Endothelial cell (in vitro differentiated cells): ENCODE measurements at places on chromosomes 6 and 20. TPM values are rescaled to one million over a fixed set of nuclear protein-coding genes. Genes with fewer than 3 reads are reported as not detected.
A peak's percentile ranks its signal among the peaks of the same experiment; 100 is the strongest.

GRCh38 chr6:121550491-121551010 lies 115.1 kb downstream of the GJA1 start:
- no peak for DNase-seq

- DNase-seq = no peak
Observed at GRCh38 chr6:38337819-38338465, 301.8 kb downstream of the BTBD9 start.

Gene TBP
- total RNA-seq = 17.1 TPM

DNA sequence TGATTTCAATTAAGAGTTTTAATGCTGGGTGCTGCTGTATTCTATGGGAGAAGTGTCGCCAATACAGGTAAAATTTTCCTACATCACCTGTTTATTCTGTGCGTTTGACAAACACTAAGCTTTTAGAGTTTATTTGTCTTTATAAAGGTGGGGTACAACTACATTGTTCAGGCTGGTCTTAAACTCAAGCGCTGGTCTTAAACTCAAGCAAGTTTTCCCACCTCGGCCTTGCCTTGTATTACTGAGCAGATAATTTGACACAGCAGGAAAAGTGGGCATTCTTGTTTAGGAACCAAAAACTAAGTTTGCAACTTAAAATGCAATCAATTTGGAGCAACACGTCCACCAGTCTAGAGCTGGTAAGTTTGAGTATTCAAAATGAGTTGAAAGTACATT lies 112.9 kb upstream of the BTN3A2 start:
- DNase-seq = no peak

GRCh38 chr6:1766654-1767053 lies 156.9 kb downstream of the FOXC1 start:
- DNase-seq = no peak

Gene TBXT
- 44.8 TPM for total RNA-seq

GRCh38 chr6:160974304-160974771 lies 17.2 kb upstream of the MAP3K4 start:
- no peak for DNase-seq

Gene C2
- 0.82 TPM for total RNA-seq

Gene TRIM38
- total RNA-seq = 3.8 TPM

DNA sequence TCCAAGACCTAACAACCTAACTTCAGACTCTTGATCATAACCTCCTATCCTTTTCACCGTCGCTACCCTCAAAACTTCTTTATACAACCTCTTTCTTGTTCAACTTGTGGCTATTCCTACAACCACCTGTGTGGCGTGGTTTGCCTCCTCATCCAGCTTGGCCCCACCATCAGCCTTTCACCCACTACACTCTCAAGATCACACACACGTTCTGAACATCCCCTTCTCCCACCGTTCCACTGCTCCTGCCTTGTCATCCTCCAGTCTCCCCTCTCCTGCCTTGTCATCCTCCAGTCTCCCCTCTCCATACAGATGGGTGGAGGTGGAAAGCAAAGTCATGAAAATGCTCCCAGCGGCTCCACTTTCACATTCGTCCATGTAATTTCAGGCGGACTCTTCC lies 14.0 kb downstream of the MAK start:
- DNase-seq = no peak

DNA sequence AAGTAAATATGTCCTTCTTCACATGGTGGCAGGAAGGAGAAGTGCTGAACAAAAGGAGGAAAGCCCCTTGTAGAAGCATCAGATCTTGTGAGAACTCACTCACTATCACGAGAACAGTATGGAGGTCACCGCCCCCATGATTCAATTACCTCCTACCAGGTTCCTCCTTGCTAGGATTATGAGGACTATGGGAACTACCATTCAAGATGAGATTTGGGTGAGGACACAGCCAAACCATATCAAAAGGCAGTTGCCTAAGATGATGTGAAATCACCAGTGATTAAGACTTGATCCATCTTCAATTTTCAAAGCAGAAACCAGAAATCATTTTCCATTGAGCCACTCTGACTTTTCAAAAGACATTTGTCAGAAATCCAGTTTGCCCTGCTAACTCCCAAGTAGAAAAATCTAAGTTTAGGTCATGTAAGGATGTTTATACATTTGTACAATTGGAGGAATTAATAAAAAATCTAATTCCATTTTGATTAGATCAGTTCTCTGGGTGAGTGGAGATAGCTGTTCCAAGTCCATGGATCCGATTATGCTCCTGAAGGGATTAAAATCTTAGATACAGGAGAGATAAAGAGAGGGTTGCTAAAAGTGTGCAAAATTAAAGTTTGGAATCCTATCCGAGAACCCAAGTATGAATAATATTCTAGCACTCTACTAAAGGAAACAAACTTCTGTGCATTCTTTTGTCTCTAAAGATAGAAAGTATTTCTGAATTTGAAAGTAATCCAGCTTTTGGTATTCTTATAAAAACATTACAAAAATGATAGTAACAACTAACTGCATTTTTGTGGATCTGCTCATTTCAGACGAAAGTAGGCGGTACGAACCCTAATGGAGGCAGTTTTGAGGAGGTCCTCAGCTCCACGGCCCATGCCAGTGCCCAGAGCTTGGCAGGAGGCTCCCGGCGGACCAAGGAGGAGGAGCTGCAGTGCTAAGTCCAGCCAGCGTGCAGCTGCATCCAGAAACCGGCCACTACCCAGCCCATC lies 39.5 kb downstream of the HDDC2 start:
- no peak for DNase-seq

Gene CDSN
- not detected for total RNA-seq

DNA sequence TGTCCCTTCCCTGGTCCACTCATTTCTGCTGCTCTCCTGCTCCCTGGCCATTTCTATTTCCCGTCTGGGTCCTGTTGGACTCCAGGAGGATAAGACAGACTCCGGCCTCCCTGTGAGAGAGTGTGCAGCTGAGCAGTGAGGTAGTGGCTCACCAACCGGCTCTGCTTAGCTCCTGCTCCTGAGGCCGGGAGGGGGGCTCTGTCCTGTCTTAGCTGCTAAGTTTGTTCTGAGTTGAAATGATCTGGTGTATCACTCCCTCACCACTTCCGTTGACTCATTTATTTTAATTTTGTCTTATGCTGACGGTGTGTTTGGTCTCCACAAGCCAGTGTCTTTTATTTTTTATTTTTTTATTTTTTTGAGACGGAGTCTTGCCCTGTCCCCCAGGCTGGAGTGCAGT lies 148.5 kb upstream of the PDE10A start:
- no peak for DNase-seq

DNA sequence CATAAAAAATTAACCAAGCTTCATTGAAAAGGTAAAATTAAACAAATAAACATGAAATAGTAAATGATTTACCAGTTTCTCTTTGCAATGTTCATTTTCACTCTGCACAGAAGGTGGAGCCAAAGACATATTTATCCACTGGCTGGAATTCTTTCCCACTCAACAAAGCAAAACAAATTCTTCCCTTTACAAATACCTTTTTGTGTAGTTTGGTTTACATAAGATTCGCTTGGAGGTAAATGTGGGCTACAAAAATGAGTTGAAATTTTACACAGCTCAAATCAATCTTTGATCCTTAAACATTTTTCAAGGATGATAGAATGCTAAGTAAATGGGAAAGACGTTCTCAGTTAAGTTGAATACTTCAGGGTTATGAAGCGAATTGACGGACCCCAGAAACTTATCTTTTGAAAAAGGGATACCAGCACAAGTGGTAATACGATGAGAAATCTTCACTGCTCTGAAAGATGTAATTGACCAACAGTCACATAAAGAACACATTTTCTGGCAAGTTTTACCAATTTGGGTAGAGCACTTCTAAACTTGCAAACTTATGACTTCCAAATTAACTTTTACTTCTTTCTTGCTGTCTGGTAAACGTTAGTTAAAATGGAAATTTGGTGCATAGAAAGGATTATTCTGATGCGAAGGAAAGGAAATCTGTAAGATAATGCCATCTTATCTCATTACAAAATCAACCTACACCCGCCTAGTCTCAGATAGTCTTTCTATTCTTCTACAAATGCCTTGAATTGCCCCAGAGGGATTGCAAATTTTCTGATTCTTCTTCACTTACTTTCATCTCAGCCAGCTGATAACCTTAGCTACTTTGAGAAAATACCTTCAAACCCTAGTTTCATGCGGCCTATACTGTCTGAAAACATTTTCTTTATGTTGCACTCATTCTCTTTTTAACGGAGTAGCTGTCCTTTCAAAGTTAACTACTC lies 4.7 kb upstream of the GJA1 start:
- DNase-seq = no peak

- DNase-seq = no peak
Observed at GRCh38 chr6:127201321-127201720, 65.3 kb upstream of the RNF146 start.

GRCh38 chr20:43564993-43565757 lies 6.3 kb downstream of the SGK2 start:
- no peak for DNase-seq

GRCh38 chr6:134034961-134035822 lies 17.2 kb downstream of the SLC2A12 start:
- DNase-seq = no peak

Gene FUCA2
- 31.0 TPM for total RNA-seq

Gene PTGIS
- total RNA-seq = 12.2 TPM

- DNase-seq = no peak
Observed at GRCh38 chr6:43582911-43583310, 6.9 kb downstream of the POLH start.

- no peak for DNase-seq
Observed at GRCh38 chr6:11607383-11607782, 69.8 kb downstream of the TMEM170B start.

GRCh38 chr6:5771759-5772390 lies 234.8 kb downstream of the NRN1 start:
- no peak for DNase-seq

GRCh38 chr6:101110814-101111213 lies 229.7 kb upstream of the ASCC3 start:
- DNase-seq = no peak

DNA sequence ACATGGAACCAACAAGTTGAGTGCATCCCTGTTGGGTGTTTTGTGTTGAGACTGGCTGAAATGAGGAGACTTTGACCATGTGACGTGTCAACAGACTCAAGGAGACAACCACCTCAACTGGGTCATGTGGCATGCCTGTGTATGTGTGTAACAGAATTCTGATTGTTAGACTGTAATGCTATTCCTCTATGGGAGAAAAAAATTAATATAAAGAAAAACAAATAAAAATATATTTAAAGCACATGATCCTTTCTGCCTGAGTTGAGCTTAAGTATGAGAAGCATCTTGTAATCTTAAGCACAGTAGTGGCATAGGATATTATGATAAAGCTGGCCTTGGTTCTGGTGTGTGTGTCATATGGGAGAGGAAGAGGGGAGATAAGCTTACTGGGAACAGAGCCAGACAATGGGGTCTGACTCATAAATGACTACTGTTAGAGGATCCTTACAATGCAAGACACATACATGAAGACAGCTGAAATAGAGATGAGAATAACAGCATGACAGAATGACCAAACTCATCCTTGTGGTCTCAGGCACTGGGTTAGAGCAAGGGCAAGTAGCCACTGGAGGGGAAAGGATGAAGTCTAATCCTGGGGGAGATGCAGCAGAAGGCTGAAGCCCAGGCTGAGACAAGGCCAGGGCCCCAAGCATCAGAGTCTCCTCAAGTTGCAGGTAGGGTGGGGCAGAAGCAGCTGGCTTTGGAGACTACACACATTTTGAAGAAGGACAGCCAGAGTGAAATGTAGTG lies 9.2 kb downstream of the TP53INP2 start:
- no peak for DNase-seq

GRCh38 chr6:130886966-130887365 lies 59.8 kb downstream of the SMLR1 start:
- no peak for DNase-seq

- DNase-seq = no peak
Observed at GRCh38 chr6:132253211-132253610, 148.1 kb downstream of the MOXD1 start.

Gene BEND6
- 0.97 TPM for total RNA-seq

- no peak for DNase-seq
Observed at GRCh38 chr20:62359491-62360121, 7.5 kb downstream of the LAMA5 start.

Gene CGA
- not detected for total RNA-seq

- DNase-seq = peak; percentile 64
Observed at GRCh38 chr6:1724616-1725015, 114.9 kb downstream of the FOXC1 start.

GRCh38 chr20:23656372-23656771 lies 18.6 kb upstream of the CST3 start:
- no peak for DNase-seq

Gene ENPP3
- total RNA-seq = 0.64 TPM

DNA sequence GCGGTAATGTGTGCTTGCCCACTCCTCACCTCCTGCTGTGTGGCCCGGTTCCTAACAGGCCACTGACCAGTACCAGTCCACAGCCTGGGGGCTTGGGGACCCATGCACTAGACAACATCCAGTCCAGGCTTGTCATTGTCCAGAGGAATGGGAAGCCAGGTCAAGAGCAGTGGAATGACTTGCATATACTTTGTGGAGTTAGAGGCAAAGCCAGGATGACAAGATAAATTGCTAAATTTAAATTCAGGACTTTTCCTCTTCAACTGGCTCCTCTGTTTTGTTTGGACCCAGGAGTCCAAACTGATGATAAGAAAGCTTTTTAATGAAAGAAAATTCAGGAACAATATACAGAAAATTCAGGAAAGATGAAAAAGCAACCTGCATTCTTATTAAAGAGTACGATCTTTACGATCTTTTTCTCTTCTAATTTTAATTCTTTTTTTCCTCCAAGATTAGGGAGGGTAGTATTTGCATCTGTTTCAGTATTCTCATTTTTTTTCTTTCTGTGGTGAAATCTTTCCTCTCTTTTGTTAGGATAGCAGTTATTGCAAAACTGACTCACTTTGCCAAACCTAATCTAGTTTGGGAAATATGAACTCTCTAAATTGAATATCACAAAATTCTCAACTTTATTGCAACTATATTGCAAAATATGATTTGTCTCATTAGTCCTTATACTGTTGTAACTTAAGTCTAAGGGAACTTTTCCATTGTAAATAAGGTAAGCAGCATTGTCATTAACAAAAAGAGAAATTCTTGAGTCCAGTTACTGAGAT lies 48.2 kb downstream of the DCBLD1 start:
- no peak for DNase-seq

DNA sequence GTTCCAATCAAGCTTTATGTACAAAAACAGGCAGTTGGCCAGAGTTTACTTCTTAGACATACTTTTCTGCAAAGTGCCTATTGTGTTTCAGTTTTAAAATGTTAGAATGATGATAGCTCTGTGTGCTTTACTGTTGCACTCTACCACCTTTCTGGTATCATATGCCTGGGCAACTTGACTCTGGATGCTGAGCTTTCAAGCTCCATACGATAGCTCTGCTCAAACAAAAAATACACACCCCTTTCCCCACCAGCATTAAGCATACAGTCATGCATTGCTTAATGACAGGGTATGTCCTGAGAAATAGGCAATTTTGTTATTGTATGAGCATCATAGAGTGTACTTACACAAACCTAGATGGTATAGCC lies 123.1 kb downstream of the RCAN2 start:
- DNase-seq = no peak

- DNase-seq = no peak
Observed at GRCh38 chr20:57610261-57610952, 9.8 kb downstream of the ZBP1 start.

- DNase-seq = no peak
Observed at GRCh38 chr6:21586740-21587178, 6.8 kb upstream of the SOX4 start.

GRCh38 chr20:30505566-30505965 lies 751.9 kb upstream of the DEFB115 start:
- DNase-seq = no peak
